ENCODE measurements at places on chromosomes 5 and 9. TPM values are rescaled to one million over a fixed set of nuclear protein-coding genes. Genes with fewer than 3 reads are reported as not detected.

- DNase-seq: peak; percentile 26
These were observed 221.6 kb downstream of the MAT2B start for GRCh38 chr5:163727028-163727427.

DNA sequence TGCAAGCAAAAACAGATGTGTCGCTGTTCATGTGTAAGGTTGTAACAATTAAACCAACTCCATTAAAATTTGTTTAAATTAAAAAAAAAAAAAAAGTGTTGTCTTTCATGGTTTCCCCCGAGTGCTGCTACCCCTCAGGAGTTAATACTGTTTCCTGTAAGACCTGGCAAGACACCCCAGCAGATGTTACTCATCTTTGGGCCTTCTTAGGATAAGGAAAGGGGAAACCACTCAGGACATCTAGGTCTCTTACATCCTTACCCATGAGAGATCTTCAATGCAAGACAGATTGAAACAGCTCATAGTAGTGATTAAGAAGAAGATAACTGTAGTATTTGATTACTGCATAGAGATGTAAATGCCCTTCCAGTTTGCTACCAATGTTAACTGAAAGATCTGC lies 33.5 kb upstream of the F2R start:
- peak; percentile 27 for DNase-seq

- peak; percentile 21 for DNase-seq
These were observed 20.0 kb upstream of the GDNF start for GRCh38 chr5:37859805-37860204.

DNA sequence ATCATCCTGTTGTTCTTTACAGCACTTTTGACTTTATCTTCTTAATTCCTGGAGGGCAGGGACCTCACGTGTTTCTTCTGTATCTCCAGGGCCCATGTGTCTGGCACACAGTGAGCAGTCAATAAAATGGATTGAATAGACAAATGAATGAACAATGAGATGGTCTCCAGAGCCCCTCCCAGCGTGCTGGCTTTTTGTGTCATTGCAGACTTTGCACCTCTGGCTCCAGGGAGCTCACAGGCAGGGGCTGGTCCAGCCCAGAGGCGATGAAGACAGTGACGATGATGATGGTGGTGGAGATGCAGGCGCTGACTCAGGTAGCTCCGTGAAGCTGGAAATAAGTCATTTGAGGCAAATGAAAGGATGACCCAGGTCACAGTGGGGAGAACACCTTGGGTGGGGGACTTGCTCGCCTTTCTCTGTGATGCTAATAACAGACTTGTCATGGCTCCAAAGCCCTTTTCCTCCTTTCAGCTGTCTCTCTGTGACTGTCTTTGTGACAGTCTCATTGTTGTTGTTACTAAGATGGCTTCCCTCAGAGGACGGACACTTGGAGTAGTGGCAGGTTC lies 30.4 kb upstream of the FABP6 start:
- no peak for DNase-seq

- DNase-seq: peak; percentile 45
These were observed 79.0 kb downstream of the PAPPA start for GRCh38 chr9:116232424-116233159.

Gene PLAC8L1
- total RNA-seq: not detected

- no peak for DNase-seq
These were observed 82.3 kb downstream of the CRB2 start for GRCh38 chr9:123438321-123438720.

Gene NR6A1
- total RNA-seq: 1.4 TPM

- no peak for DNase-seq
These were observed 303.9 kb upstream of the DAP start for GRCh38 chr5:11064763-11065450.

- DNase-seq: peak; percentile 96
These were observed 586.7 kb upstream of the TUSC1 start for GRCh38 chr9:26264709-26265601.

Gene MRPL50
- total RNA-seq: 37.2 TPM

Gene EIF4E1B
- not detected for total RNA-seq

- DNase-seq: no peak
These were observed 11.4 kb upstream of the PTGDS start for GRCh38 chr9:136965771-136966484.

- DNase-seq: no peak
These were observed 179.6 kb upstream of the PITX1 start for GRCh38 chr5:135213466-135214239.

Gene MARCHF3
- 7.8 TPM for total RNA-seq

Gene PCDHGC5
- total RNA-seq: 1.1 TPM

- no peak for DNase-seq
These were observed 85.6 kb downstream of the GADD45G start for GRCh38 chr9:89690334-89690912.

- peak; percentile 0 for DNase-seq
These were observed 651 bp downstream of the TRIM23 start for GRCh38 chr5:65623482-65623881.

Gene TAF11L4
- total RNA-seq: not detected

GRCh38 chr5:134098690-134099089 lies 15.8 kb upstream of the TCF7 start:
- no peak for DNase-seq
